ENCODE measurements at places on chromosomes 3 and 15.

DNA sequence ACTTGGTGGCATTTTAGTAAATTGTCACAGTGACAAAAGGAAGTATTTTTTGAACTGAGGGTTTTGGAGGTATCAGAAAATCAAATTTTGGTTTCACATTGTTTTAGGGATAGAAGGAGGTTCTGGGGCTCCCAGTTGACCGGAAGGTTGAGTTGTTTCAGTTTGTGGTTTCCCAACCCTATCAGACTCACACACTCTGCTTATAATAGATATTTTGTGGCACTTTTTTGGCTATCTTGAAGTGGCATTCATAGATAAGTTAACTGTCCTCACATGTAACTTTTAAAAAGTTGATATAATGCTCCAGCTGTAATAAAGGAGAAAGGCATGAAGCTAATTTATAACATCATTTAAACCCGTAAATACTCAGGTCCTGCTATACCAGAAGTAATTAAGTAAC lies 12.8 kb downstream of the ARMC8 start:
- no peak for DNase-seq

GRCh38 chr3:95721938-95722337 lies 1092.5 kb upstream of the EPHA6 start:
- no peak for DNase-seq

DNA sequence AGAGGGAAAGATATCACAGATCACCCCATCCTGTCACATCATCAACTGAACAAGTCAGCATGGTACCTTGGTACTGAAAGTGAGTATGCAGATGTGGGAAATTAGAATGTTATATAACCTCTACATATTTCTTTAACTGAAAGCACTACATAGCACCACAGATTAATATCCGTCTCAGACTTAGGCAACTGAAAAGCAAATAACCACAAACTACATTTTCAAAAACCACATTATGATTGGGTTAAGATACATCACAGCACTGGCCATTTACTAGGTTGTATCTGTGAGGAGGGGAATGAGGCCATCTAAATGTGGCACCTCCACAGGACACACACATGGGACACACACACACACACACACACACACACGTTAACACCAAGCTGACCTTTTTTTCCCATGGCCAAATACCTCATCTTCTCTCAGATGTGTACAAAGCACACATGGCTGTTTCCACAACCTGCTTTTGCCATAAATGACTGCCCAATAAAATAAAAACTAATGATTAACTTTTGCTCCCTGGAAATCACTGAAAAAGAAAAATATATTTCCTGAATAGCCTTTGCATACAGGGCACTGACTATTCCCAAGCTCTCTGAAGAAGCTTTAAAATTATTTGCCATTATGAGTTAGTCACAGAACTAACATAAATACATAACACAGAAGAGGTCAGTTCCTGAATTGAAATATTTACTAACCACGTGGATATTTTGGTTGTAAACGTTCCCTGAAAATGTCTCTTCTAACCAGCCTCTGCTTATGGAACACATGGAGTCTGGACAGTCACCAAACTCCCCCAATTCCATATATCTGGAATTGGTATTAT lies 60.1 kb downstream of the SUMF1 start:
- DNase-seq, result no peak

GRCh38 chr3:134838599-134838998 lies 43.5 kb downstream of the EPHB1 start:
- no peak for DNase-seq

- no peak for DNase-seq
Observed at GRCh38 chr3:127151992-127152650, 40.8 kb upstream of the PRR23E start.

- no peak for DNase-seq
Observed at GRCh38 chr3:175233957-175234940, 375.1 kb downstream of the NAALADL2 start.
